ENCODE measurements at places on chromosomes 3 and 15. TPM values are rescaled to one million over a fixed set of nuclear protein-coding genes. Genes with fewer than 3 reads are reported as not detected.

DNA sequence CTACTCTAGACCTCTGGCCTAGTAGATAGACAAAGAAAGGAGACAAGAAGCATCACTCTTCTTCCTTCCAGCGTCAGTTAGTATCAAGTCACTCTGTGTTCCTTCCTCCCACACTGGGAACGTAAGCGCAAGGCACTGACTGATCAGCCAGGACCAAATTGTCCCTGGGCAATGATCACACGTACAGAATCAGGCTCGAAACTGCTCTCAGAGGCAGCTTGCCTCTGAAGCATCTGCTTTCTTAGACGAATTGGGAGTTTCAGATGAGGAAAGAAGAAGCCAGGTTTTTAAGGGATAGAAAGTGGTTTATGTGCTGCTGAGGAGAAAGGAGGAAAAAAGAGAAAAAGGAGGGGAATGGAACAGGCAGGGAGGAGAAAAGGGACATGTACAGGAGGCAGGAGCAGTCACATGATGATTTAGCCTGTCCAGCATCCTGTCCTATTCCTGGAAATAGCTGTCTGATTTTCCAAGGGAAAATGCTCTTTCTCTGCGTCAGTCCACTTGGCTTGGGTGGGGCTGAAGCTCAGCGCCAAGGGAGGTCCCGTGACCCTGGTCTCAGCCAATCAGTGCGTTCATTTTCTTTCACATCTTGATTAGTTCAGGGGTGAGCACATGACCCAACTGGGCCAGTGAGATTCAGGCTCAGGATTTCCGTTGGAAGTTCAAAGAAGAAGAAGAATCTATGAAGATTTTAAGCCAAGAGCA lies 102.0 kb upstream of the PRICKLE2 start:
- DNase-seq, result no peak

The DZIP1L gene
- 14.9 TPM for polyA plus RNA-seq

- DNase-seq, result no peak
These were observed 4.8 kb downstream of the ARHGEF3 start for GRCh38 chr3:56796996-56797395.

DNA sequence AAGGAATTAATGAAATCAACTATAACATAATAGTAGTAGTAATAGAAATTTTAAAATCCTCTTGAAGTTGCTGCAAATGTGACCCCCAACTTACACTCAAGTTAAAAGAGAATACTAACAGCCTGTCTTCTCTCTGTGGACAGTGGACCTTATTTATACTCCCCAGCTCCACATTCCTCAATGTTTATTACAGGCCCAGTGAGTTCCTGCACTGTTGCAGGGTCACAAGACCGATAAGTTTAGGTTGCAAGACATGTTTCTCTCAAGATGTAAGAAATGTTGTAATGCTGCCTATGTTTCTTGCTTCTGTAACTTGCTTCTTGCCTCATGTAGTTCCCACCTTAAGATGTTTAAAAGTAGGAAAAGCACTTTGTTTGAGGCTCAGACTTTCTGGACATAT lies 888.1 kb downstream of the PDCD6IP start:
- no peak for DNase-seq

DNA sequence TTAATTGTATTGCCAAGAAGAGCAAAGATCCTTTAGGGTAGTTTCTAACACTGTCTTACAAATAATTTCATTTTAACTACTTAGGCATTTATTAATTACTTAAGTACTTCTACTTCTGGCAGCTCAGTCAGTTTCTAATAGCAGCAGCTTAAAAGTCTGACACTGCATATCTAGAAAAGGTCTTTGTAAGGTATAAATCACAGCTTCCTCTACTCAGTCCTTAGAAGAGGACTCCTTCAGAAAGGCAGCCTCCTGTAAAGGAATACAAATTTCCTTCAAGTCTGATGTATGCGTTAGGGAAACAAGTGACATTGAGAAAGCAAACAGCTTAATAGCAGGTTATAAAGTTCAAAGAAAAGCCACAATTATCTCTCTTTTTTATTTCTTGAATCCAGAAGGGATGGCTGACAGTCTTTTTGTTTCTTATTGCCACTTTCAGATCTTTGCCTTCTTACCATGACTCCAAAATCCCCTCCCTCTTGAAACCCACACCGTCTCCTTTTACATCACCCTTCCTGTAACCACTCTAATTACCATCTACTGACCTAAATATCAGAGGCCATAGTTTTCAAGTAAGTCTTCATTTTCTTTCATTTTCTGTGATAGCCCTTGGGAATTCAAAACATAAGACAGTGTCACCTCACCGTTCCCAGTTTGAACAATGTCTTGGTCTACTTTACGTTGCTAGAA lies 109.5 kb downstream of the CGGBP1 start:
- DNase-seq, result no peak

DNA sequence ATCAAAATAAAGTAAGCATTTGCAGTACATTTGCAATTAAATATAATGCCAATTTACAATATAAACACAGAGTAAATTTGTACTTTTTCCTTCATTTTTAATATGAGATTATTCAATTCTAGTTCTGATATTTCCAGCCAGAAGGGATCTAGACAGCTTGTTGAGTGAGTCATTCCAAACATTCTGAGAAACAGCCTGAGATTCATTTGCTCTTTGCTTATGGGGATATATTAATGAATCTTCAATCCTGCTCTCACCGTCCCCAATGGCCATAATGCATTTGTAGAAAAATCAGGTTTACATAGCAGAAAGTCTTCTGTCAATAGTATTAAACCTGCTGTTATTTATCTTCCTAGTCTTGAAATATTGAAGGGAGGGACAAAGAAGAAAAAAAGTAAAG lies 554.2 kb downstream of the TUSC7 start:
- no peak for DNase-seq

- no peak for DNase-seq
These were observed 102.8 kb downstream of the STRIT1 start for GRCh38 chr3:155190691-155191090.

DNA sequence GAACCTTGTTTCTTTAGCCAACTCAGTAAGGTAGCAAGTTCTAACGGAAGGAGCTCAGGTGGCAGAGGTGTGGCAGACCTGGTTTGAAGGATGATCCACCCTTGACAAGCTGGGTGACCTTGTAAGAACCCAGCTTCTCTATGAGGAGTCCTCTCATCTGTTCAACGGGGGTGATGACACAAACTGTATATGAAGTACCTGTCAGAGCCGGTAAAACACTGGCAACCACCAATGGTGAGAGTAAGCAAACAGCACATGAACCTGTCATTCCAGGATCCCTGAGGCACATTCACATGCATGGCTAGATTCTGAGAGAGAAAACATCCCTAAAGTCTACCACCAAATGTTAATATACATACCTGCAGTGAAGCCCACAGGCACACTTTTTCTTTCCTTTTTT lies 2.4 kb downstream of the SCAP start:
- DNase-seq, result no peak

The SHC4 gene
- 3.0 TPM for polyA plus RNA-seq

DNA sequence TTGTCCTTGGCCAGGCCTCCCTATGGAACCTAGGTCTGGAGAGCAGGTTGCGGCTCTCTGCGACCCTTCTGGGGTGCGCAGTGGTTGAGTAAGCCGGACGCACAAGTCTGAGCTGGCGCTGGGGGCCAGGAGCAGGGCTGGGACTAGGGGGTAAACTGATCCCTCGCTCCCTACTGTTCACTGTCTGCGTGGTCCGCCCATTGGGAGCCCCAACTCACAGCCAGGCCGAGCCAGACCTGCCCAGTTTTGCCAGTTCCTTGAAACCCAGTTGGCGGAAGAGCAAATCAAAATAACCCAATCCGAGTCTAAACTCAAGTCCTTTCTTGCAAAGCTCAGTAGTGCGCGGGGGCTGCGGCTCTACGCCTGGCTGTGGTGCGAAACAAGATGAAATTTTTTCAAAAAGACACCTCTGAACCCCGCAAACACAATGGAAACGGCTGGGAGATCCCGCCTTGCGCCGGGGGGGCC lies 17.5 kb downstream of the RGMA start:
- no peak for DNase-seq

The SLC25A38 gene
- polyA plus RNA-seq, result 33.4 TPM

- DNase-seq, result no peak
These were observed 379.0 kb upstream of the SGO1 start for GRCh38 chr3:20564966-20565365.

DNA sequence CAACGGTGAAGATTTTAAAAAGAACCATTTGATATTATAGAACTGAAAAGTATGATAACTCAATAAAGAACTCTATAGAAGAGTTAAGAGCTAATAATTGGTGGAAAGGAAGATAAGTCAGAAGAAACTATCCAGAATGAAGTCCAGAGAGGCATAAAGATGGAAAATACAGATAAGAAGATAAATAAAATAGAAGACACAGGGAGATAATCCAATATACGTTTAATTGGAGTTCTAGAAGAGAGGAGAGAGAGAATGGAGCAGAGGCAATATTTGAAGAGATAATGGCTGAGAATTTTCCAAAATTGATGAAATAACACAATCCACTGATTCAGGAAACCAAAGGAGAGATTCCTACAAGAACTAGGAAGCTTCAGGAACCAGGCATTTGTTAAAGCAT lies 49.8 kb upstream of the EPHB3 start:
- DNase-seq, result no peak

The EXD1 gene
- polyA plus RNA-seq, result not detected

DNA sequence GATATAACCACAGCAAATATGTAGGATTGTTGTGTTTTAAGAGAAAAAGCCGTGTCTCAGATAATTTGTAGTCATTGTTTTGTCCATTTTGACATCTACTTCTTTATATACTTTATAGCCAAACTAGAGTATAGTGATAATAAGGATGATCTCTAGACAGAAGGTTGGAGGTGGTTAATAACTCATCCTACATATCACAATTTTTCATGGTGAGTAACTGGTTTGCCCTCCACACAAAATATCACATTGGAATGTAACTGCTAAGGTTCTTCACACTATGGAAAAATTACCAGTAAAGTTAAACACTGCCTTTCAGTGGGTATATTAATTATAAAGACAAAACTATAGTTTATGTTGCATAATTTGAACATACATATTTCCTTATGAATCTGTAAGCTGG lies 380.7 kb downstream of the LPP start:
- no peak for DNase-seq

GRCh38 chr15:63943829-63944680 lies 102.2 kb downstream of the DAPK2 start:
- DNase-seq, result no peak

GRCh38 chr15:64017082-64017588 lies 29.1 kb downstream of the DAPK2 start:
- DNase-seq, result no peak

The SLC2A2 gene
- polyA plus RNA-seq, result 11.3 TPM

The ACAN gene
- polyA plus RNA-seq, result 4.8 TPM

The RBP2 gene
- 0.24 TPM for polyA plus RNA-seq

The SMCO1 gene
- polyA plus RNA-seq, result not detected

The ADAMTS9 gene
- polyA plus RNA-seq, result 139 TPM

- no peak for DNase-seq
These were observed 153.9 kb downstream of the PCCB start for GRCh38 chr3:136404056-136404455.

- no peak for DNase-seq
These were observed 35.4 kb upstream of the TRIM71 start for GRCh38 chr3:32782407-32782806.

- no peak for DNase-seq
These were observed 73.5 kb upstream of the ABI3BP start for GRCh38 chr3:101066711-101067129.

DNA sequence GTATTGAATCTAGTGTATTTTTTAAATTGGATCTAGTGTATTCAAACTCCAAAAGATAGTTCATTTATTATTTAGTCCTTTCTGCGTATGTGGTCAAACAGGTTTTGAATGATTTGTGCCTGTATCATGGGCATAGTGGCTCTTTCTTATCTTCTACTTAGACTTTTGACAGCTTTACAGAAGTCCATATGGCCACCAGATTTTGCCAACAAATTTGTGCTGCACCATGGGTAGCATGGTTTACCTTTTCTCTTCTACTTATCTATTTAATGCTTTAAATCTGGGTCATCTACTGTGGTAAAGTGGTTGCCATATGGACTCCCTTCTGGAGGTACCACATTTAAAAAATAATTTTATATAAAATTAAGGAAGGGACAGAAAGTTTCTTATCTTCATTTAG lies 66.9 kb upstream of the CADM2 start:
- no peak for DNase-seq

DNA sequence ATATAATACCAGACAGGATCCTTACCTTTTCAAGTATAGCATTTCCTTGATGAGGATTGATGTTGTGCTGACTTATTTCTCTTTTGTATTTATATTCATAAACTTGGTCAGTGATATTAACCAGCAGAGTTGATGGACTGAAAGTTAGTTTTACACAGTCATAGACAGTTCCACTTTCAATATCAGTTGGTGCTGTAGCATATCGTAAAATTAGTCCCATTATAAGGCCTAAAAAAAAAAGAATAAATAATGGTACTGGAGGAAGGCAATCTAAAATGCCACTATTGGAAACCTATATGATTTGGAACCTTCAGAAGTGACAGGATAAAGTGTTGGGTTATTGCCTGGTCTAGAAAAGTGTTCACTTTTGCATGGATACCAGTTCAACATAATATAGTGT lies 16.3 kb downstream of the SLC9A9 start:
- no peak for DNase-seq

DNA sequence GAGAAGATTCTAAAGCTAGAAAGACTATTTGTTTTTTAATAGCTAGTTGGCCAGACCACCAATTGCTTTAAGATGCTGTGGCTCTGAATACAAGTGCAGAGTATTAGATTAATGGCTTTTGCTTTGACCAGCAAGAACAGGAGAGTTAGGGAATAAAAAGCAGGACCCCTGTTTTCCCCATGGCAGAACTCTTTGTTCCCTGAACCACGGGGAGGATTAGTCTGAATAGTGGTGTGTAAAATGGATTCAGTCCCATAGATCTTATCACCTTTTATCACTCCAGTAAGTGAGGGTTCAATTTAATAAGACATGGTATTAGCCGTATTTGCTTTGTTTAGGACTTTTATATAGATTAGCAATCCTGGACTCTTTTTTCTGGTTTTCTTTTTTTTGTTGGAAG lies 562.6 kb upstream of the DPPA4 start:
- DNase-seq, result no peak

The ARPP21 gene
- polyA plus RNA-seq, result 0.98 TPM

- DNase-seq, result peak; percentile 36
These were observed 525.8 kb upstream of the PROK2 start for GRCh38 chr3:72310419-72311380.

The ASB14 gene
- polyA plus RNA-seq, result 0.67 TPM

DNA sequence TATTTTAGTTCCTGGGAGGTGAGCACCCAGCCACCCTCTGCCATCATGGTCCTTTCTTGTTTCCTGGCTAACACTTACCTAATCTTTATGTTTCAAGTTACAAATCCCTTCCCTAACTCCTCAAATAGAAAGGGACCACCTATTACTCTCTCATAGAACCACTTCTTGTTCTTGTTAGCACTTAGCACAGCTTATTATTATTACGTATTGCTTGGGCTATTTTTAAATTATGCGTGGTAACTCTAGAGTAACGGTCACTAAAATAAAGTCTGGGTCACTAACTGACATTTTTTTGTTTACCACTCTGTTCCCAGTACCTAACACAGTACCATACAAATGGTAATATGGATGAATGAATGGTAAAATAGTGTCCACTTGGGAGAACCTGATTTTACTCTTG lies 141.9 kb downstream of the LRTM1 start:
- DNase-seq, result no peak

The ARNT2 gene
- 68.3 TPM for polyA plus RNA-seq
